SIG-M5 (cell line): ENCODE measurements at places on chromosomes 2 and 18.

- no peak for DNase-seq
Observed at GRCh38 chr2:230896346-230897115, 28.5 kb downstream of the GPR55 start.

GRCh38 chr2:222302178-222303018 is 3.6 kb upstream of the PAX3 start:
- no peak for DNase-seq

DNA sequence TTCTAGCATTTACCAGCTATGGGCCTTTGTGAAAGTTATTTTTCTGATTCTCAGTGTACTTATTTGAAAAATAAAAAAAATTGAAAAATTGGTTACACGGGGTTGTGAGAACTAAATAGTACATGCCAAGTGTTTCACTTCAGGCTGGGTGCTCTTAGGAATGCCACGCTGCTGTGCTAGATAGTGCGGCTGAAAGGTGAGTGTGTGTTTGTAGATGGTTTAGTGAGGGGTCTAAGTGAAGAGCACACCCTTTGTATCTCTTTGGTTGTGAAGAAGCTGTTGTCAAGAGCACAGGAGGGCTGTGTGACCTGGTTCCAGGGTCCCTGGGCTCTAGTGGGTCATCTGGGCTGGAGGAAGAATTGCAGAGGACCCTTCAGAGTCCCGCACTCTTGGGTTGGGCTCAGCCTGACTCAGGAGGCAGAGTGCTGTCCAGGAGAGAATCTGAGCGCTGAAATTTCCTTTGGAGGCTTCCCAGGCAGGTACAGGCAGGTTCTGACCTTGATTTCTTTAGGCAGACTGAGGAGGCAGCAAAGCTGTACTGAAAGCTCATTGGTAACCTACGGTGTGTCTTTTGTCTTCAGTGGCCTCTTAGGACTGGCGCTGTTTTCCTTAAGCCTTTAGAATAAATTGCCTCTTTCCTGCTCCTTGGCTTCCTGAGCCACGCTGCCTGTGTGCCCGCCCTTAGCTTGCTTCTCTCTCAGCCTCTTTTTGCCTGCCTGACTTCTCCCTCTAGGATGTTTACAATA is 44.4 kb downstream of the MAP4K4 start:
- no peak for DNase-seq

GRCh38 chr18:54148151-54148550 is 76.3 kb downstream of the MBD2 start:
- DNase-seq = no peak

GRCh38 chr2:95391641-95392310 is 10.7 kb upstream of the FAHD2A start:
- DNase-seq = no peak

DNA sequence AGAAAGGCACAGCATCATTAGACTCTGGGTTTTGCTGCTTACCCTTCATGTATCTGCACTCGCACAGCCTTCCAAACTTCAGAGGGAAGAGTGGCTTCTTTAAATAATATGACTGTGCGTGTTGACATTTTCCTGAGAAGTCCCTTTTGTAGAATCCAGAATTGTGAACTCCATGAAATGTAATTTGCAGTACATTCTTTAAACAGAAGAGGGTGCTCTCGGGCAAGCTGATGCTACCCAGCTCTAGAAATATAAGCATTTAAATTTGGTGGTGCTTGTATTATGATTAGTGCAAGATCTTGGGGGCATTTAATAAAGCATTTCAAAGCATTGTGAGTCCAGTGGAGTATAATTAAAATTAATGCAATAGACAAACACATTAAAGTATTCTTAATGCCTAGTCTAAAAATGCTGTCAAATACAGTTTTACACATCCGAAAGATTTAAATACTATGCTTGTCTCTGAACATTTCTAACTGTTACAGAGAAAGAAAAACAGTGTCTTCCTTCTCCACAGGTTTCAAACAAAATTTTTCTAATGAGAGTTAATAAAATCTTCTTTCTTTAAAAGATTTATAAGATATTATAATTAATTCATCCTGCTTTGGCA is 17.3 kb upstream of the GTF2A1L start:
- DNase-seq = no peak

DNA sequence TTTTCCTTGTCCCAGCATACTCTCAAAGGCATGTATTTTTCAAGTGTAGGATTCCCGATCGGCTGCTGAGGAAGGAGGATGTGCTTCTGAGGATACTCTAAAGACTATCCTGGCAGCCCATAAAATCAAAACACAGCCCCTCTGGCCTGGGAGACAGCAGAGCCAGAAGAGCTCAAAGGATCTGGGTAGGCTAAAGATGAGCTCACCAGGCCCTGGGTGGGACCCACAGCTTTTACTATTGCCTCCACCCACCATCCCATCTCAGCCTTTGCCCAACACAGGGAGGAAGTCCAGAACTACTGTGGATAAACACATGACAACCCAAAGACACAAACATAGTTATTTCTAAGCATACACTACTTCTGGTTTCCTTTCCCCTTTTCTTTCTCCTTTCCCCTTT is 79.1 kb upstream of the ZFP36L2 start:
- DNase-seq = peak; percentile 50

GRCh38 chr2:61100801-61101200 is 35.1 kb downstream of the SANBR start:
- DNase-seq = no peak

GRCh38 chr2:111900859-111901258 is 2.5 kb downstream of the MERTK start:
- no peak for DNase-seq

- DNase-seq = no peak
Observed at GRCh38 chr18:44855681-44856080, 175.0 kb downstream of the SETBP1 start.

- DNase-seq = no peak
Observed at GRCh38 chr2:170218931-170219330, 41.0 kb downstream of the MYO3B start.

GRCh38 chr18:596288-596881 is 403 bp upstream of the CLUL1 start:
- DNase-seq = no peak

DNA sequence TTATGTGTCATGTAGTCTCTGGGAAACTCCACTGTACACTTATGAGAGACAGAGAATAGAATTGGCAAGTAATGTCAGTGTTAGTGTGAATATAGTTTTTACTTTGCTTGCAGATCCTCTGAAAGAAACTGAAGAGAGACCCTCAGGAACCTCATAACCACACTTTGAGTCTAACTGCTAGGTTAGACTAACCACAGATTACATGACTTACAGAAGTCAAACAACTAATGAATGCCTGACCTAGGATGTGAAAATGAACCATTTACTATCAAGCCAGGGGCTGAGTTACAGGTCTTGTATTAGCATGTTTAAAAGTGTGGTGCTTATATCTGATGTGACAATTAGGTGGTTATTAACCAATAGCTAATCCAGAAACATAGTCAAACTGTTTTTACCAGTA is 280.4 kb upstream of the LRATD1 start:
- DNase-seq = no peak
